RKO (cell line): ENCODE measurements at places on chromosomes 7 and 10.

GRCh38 chr10:109127363-109127762 is 795.9 kb downstream of the XPNPEP1 start:
- DNase-seq, result no peak

GRCh38 chr10:29914986-29915785 is 144.2 kb downstream of the JCAD start:
- no peak for DNase-seq

- no peak for DNase-seq
Observed at GRCh38 chr10:76935941-76936613, 701.5 kb downstream of the KCNMA1 start.

GRCh38 chr7:69256634-69257081 is 341.6 kb upstream of the AUTS2 start:
- no peak for DNase-seq

- no peak for DNase-seq
Observed at GRCh38 chr7:156988343-156989185, 21.9 kb downstream of the MNX1 start.

GRCh38 chr10:72176701-72177100 is 39.1 kb upstream of the ANAPC16 start:
- no peak for DNase-seq

DNA sequence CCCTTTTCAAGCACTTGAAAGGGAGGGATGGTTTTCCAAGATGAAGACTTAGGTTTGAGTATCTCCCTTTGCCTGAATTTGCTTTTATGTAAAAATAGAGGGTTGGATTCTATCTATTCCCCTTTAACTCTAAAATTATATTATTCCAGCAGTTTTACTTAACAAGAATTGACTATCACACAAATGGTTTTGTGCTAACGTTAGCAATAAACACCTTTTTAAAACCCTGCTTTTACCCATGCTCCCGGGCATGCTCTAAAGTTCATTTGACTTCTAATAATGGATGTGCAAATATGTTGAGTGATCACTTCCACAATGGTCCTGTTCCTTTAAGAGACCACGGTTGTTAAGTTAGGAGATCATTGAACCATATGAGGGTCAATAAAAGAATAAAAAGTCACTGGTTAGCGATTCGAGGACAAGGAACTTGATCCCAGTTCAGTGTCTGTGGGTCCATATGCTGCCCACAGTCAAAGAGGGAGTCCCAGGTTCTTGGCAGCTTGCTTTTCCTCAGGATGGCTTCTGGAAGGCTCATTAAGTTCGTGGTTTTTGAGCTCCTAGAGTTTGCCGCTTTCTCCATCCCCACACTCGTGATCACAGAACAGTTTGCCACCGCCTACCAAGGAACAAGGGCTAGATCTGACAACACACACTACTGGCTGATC is at the start of gene TMEM236:
TMEM236 (plus strand) TSS at position 421 of the 665 bp plus-strand sequence; CDS start at position 516, 95 bp downstream.
- DNase-seq, result no peak

DNA sequence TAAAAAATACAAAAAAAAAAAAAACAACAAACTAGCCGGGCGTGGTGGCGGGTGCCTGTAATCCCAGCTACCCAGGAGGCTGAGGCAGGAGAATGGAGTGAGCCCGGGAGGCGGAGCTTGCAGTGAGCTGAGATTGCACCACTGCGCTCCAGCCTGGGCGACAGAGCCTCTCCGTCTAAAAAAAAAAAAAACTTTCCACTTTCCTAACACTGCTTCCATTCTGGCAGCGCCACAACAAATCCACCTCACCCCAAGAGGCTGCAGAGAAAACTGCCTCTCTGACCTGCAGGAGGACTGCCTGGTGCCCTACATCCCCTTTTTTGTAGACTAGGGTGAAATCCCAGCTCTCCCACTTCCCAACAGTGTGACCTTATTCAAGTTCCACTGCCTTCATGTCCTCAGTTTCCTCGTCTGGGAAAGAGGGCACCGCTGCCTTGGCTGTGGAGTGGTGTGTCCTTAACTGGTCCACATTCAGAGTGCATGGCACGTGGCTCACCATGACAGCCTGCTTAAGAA is 2.6 kb upstream of the MBL2 start:
- no peak for DNase-seq

- no peak for DNase-seq
Observed at GRCh38 chr10:131843881-131844284, 56.9 kb upstream of the PPP2R2D start.

- DNase-seq, result no peak
Observed at GRCh38 chr10:38156416-38157269, 62.5 kb downstream of the ZNF37A start.

- DNase-seq, result peak; percentile 3
Observed at GRCh38 chr10:97999066-97999922, 31.1 kb downstream of the CRTAC1 start.

GRCh38 chr7:138079137-138079536 is 2.9 kb downstream of the AKR1D1 start:
- DNase-seq, result no peak

DNA sequence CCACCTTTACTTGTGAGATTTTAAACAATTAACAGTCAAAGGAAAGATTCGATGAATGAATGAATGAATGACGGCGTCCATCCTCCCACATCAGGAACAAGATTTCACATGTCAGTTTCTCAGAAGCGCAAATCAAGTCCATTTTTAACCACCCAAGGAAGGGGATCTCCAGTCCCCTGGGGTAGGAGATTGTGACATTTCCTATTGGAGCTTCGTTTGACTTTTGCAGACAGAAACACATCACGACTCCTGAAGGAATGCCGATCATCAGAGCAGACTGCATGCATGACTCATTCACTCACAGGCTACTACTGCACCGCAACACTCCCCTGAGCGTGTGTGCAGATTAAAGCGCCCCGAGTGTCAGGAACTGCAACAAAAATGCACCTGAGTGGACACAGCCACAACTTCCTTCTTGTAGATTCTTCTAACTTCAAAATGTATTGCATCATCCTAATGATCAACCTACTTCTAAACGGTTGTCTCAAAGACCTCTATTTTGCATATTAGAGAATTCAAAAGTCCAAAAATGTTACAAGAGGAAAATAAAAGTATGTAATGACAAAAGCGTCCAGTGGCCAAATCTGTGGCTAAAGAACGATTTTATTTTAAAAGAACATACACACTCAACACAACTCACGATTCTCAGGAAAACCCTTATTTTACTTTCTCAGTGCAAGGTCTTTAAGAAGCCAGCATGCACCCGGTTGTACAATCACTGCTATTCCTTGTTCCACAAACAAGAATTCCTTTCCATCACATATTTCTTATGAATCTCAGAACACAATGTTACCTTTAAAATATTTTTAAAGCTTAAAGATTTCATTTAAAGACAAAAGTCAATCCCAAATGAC is 172.6 kb downstream of the FAM107B start:
- peak; percentile 68 for DNase-seq

DNA sequence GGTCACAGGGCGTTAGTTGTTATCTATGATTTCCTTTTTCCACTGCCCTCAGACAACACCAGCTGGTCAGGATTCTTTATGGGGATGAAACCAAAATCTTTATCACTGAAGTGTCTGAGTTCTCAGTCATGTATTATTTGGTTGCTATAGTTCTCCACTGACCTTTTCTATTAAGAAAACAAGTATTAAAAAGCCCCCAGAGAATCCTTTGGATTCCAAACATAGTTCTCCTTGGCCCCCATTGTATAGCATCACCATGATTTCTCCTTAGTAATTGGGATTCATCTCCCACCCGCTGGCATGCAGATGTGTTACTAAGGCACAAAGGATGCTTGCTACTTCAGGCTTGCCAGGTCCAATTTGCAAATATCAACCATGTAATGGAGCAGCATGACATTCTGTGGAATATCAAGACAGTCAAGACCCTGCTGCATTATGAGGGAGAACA is 94.3 kb downstream of the IQUB start:
- no peak for DNase-seq

- peak; percentile 77 for DNase-seq
Observed at GRCh38 chr7:128666200-128666599, 5.9 kb upstream of the GARIN1A start.

DNA sequence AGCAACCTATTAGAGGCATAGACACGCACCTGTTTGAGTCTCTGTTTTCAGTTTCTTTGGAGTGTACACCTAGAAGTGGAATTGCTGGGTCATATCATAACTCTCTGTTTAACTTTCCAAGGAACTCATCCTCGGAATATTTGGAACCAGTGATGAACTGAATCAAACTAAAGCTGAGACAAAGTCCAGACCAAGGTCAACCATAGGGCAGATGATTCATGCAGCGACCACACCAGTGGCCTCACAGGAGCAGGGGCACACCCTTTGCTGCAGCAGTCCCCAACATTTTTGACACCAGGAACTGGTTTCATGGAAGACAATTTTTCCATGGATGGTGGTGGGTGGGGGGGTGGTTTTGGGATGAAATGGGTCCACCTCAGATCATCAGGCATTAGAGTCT is 4.9 kb upstream of the OPTN start:
- DNase-seq, result no peak

- no peak for DNase-seq
Observed at GRCh38 chr10:110184398-110184797, 23.0 kb upstream of the MXI1 start.

DNA sequence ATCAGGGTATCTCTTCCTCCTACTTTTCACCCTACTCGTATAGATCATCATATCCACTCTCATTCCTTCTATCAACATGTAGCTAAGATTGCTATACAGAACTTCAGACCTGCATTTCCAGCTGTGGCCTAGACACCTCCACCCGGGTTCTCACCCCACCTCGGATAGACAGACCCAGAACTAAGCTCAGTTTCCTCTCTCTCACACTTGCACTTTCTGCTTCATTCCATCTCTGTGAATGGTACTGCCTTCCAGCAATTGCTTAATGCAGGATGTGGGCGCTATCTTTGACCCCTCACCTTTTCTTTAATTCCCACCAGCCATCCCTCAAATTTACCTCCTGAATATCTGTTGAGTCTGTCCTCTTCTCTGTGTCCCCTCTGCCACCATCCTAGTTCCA is 35.7 kb downstream of the AGK start:
- no peak for DNase-seq

- no peak for DNase-seq
Observed at GRCh38 chr10:6491841-6492609, 88.1 kb downstream of the PRKCQ start.

GRCh38 chr7:132428247-132428919 is 147.9 kb downstream of the PLXNA4 start:
- no peak for DNase-seq

- DNase-seq, result no peak
Observed at GRCh38 chr10:88893611-88894010, 13.6 kb downstream of the STAMBPL1 start.

DNA sequence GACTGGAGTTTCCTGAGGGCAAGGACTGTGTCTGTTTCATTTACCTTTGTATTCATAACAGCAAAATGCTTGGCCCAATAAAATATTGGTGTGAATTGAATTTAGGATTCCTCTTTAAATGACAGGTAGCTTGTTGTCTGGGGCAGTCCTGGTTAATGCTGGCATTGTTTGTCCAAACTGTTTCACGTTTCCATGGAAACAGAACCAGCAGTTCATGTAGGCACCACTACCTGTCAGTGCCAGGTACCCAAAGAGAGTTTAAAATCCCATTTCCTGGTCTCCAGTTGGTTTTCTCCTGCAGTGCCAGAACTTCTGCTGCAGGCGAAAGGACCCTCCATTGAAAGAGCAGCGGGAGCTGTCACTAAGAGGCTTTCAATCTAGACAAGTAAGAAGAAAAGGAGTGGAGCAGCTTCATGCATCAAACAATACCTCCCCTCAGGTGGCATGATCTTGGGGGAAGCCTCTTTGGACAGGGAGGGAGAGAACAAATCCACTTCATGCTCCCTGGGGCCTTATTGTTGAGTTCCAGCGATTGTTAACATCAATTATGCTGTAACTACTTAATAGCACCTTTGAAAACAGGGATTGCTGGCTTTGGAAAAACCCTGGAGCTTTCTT is 109.6 kb downstream of the KIF20B start:
- DNase-seq, result no peak

DNA sequence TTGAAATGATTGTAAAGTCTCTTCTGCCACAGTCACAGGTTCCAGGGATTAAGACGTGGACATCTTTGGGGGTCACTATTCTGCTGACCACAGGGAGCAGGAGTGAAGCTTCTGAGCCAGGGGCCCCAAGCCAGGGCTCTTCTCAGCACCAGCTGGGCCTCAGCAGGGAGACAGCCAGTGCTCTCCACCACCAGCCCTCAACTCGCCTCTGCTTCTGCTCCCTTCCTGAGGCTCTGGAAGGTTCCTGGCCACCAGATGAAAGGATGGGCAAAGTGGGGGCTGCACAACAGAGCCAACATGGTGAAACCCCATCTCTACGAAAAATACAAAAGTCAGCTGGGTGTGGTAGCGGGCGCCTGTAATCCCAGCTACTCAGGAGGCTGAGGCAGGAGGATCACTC is 11.2 kb upstream of the CRYGN start:
- no peak for DNase-seq

GRCh38 chr7:128402356-128402755 is 7.4 kb downstream of the IMPDH1 start:
- no peak for DNase-seq
